ENCODE measurements at places on chromosomes 12 and 14. TPM values are rescaled to one million over a fixed set of nuclear protein-coding genes. Genes with fewer than 3 reads are reported as not detected.

DNA sequence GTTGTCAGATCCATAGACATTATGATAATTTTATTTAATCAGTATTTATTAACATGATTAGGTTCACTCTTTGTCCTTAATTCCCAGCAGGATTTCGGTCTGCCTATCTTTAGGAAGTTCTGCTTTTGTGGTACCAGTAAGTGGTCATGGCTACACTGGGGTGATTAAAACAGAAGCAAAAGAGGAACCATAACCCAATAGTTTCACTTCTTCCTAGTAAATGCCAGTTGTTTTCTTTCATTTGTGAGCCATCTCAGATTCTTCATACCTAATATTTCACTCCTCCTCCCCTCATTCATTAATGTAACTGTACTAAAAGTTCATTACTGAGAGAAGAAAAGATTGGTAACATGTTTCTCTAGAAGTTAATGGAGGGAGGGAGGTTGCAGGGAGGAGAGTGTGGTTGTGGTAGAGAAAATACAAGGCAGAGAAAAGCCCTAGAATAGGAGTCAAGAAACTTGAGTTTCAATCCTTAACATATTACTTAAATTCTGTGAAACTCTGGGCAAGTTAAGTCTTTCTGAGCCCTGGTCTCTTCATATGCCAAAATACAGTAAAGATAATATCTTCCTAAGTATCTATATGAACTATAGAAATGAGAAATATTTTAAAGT, 101.2 kb downstream of the PEBP1 start:
- no peak overlapping the region for H3K27ac ChIP-seq
- peaks cover 9% of the 10 kb centered on the region for H3K4me1 ChIP-seq
- no peak for DNase-seq
- peaks cover 11% of the 10 kb centered on the region for H3K36me3 ChIP-seq
- no peak overlapping the region for H3K4me3 ChIP-seq

DNA sequence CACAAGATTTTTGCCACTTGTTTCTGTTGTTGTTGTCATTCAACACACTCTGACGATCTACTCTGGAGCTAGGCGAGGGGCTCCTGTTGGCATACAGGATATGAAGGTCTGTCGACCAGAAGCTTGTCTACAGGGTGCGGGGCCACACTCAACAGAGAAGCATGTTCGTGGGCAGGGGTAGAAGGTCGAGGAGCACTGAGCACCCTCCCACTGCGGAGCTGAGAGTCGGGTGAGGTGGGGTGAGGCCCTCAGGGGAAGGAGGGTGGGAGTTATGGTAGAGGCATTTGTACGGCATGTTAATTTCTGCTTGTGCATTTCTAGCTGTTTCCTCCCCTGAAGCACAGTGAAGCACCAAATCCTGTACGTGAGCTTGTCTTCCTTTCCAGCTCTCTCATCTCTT, 115.1 kb downstream of the PRMT8 start:
- DNase-seq = no peak
- peaks cover 6% of the 10 kb centered on the region for H3K4me1 ChIP-seq
- no peaks in the 10 kb centered on the region for H3K36me3 ChIP-seq
- H3K27me3 ChIP-seq = peaks cover 6% of the 10 kb centered on the region
- H3K27ac ChIP-seq = no peak overlapping the region

- no peak for DNase-seq
- H3K27ac ChIP-seq = no peak overlapping the region
- H3K4me1 ChIP-seq = no peaks in the 10 kb centered on the region
These were observed 41.9 kb downstream of the CCDC177 start for GRCh38 chr14:69532561-69533340.

GRCh38 chr14:101797856-101798255, 36.3 kb downstream of the PPP2R5C start:
- no peak overlapping the region for H3K4me3 ChIP-seq
- no peaks in the 10 kb centered on the region for H3K27me3 ChIP-seq

- no peak for DNase-seq
- no peak overlapping the region for H3K4me3 ChIP-seq
- H3K36me3 ChIP-seq = no peaks in the 10 kb centered on the region
- no peaks in the 10 kb centered on the region for H3K27me3 ChIP-seq
- H3K4me1 ChIP-seq = peaks cover 8% of the 10 kb centered on the region
These were observed 64.4 kb downstream of the SERPINA3 start for GRCh38 chr14:94676495-94677185.

Gene ACTN1
- total RNA-seq = 444 TPM

Gene ANO4
- total RNA-seq = not detected

Gene RIMBP2
- total RNA-seq = not detected

GRCh38 chr12:130491421-130492357, 154.0 kb downstream of the PIWIL1 start:
- no peak for DNase-seq
- no peaks in the 10 kb centered on the region for H3K36me3 ChIP-seq
- H3K4me1 ChIP-seq = no peaks in the 10 kb centered on the region

- H3K4me1 ChIP-seq = peaks cover 48% of the 10 kb centered on the region
- H3K27me3 ChIP-seq = no peaks in the 10 kb centered on the region
- peak overlapping the region; percentile 86 for H3K27ac ChIP-seq
These were observed 126.6 kb downstream of the ZFP36L1 start for GRCh38 chr14:68666236-68666635.

Gene PRR4
- total RNA-seq = 2.7 TPM

DNA sequence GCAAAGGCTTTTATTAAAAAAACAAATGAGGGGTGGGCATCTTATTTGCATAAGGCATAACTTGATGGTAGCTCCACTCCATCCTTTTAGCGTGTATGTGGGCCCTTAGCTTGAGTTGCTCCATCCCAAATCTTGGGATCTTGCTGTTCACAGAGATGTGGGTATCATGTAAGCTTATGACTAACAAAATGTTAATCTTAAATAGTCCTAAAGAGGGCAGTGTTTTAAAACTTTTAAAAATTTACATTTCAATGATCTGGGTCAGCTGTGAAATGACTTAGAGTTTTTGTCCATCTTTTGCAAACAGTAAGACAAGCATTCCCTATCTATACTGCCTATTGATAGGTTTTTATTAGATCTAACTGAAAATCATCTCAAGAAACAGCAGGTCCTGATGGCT, 86.0 kb downstream of the SLCO1A2 start:
- H3K27me3 ChIP-seq = no peaks in the 10 kb centered on the region
- DNase-seq = peak; percentile 68
- no peak overlapping the region for H3K4me3 ChIP-seq
- H3K4me1 ChIP-seq = no peaks in the 10 kb centered on the region
- no peaks in the 10 kb centered on the region for H3K36me3 ChIP-seq

GRCh38 chr12:77189901-77190416, 124.6 kb upstream of the E2F7 start:
- H3K4me3 ChIP-seq = no peak overlapping the region
- H3K27me3 ChIP-seq = no peaks in the 10 kb centered on the region
- no peak for DNase-seq
- H3K4me1 ChIP-seq = peaks cover 21% of the 10 kb centered on the region
- H3K27ac ChIP-seq = peak overlapping the region; percentile 90
- H3K36me3 ChIP-seq = no peaks in the 10 kb centered on the region

GRCh38 chr12:16581416-16581815, 24.5 kb downstream of the LMO3 start:
- H3K27ac ChIP-seq = no peak overlapping the region
- H3K4me1 ChIP-seq = no peaks in the 10 kb centered on the region
- H3K27me3 ChIP-seq = no peaks in the 10 kb centered on the region
- no peaks in the 10 kb centered on the region for H3K36me3 ChIP-seq
- H3K4me3 ChIP-seq = no peak overlapping the region

- H3K4me1 ChIP-seq = peaks cover 39% of the 10 kb centered on the region
- peaks cover 10% of the 10 kb centered on the region for H3K36me3 ChIP-seq
- H3K27me3 ChIP-seq = no peaks in the 10 kb centered on the region
These were observed 4.8 kb upstream of the TNS2 start for GRCh38 chr12:53044896-53045695.

DNA sequence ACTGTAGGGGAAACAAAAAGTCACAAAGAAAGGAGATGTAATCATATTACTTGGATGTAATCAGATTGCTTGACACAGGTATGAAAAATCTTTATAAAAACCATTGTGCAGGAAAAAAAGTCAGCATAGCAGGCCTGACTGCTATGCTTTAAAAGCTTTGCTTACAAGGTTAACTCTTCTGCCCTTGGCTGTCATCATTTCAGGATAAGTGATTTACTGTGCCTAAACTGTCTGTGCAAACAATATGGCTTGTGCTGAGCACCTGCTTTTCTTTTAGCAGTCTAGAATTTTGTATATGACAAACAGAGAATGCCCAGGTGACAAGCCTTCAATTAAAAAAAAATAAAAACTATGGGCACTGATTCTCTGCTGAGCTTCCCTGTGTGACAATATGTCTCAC, 63.8 kb upstream of the PLEKHG7 start:
- no peaks in the 10 kb centered on the region for H3K4me1 ChIP-seq
- no peaks in the 10 kb centered on the region for H3K27me3 ChIP-seq
- no peak for DNase-seq
- H3K36me3 ChIP-seq = no peaks in the 10 kb centered on the region
- H3K4me3 ChIP-seq = no peak overlapping the region

Gene DHH
- total RNA-seq = not detected

GRCh38 chr14:60616461-60616959, 32.8 kb downstream of the SIX1 start:
- peak overlapping the region; percentile 61 for H3K4me3 ChIP-seq
- H3K27me3 ChIP-seq = no peaks in the 10 kb centered on the region
- H3K36me3 ChIP-seq = no peaks in the 10 kb centered on the region
- no peak for DNase-seq
- H3K27ac ChIP-seq = no peak overlapping the region

Gene LIN52
- total RNA-seq = 7.4 TPM

DNA sequence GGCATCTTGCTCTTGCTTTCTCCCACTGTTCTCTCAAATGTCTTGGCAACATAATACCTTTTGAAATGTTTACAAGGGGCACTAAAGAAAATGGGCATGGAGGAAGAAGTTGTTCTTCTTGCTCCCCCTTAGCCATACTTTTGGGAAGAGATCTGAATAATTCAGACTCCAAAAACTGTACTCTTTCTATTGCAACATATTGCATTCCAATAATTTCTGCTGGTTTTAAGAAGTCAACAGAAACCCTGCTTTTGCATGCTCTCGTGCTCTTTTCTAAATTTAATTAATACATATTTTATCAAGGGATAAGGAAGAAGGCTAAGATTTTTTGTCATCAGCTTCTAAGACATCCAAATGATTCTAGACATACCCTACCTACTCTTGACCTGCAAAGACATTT, 409.9 kb upstream of the SOX5 start:
- H3K36me3 ChIP-seq = no peaks in the 10 kb centered on the region
- no peak overlapping the region for H3K4me3 ChIP-seq
- DNase-seq = no peak
- no peak overlapping the region for H3K27ac ChIP-seq
- no peaks in the 10 kb centered on the region for H3K27me3 ChIP-seq

Gene SPIC
- total RNA-seq = not detected

Gene KRT4
- total RNA-seq = not detected

DNA sequence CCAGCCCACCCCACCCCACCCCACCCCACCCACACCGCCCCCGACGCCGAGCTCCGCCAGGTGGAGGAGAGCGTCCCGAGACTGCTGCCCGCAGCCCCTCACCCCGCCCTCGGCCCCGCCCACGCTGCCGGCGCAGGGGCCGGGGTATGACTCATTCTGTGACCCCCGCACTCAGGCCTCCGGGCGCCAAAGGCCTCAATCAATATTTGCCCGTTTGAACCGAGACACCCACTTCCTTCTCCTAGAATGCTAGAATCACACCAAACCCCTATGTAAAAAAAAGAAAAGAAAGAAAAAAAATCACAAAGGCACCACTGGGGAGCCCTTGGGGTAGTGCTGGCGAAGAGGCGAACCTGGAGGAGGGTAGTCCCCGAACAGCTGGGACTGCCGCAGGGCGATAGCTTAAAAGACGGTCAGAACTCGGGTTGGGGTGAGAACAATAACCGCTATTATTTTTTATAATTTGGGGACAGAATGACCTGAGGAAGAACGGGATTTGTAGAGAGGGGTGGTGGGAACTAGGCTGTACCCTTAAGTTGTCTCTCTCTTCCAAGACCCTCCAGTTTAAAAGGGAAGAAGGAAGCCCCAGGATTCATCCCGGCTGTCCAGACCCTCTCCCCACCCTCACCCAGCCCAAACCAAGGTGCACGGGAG, 894 bp downstream of the KRT8 start:
- DNase-seq = peak; percentile 89
- H3K27ac ChIP-seq = no peak overlapping the region
- H3K36me3 ChIP-seq = no peaks in the 10 kb centered on the region
- H3K4me1 ChIP-seq = peaks cover 14% of the 10 kb centered on the region
- H3K4me3 ChIP-seq = peak overlapping the region; percentile 50

DNA sequence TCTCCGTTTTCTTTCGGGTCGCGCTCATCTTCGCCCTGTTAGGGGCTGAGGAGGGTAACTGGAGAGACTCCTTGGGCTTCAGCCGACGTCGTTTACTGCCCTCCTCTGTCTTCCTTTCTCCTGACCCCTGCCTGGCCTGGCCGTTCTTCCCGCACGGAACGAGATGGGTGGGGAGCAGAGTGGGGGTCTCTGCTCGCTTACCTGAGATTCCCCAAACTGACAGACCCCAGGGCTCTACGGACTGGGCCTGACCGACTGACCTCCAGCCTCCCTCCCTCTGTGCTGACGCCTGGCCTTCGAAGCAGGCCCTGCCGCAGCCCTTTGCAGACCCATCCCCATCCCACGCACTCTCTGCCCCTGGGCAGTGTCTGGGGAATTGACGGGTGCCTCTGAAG, 439 bp downstream of the GOLGA5 start:
- H3K4me1 ChIP-seq = peaks cover 16% of the 10 kb centered on the region
- peaks cover 21% of the 10 kb centered on the region for H3K36me3 ChIP-seq
- H3K27me3 ChIP-seq = no peaks in the 10 kb centered on the region
- DNase-seq = no peak

GRCh38 chr12:107264667-107265066, 171.3 kb upstream of the CRY1 start:
- H3K4me3 ChIP-seq = no peak overlapping the region
- H3K27ac ChIP-seq = no peak overlapping the region
- H3K36me3 ChIP-seq = no peaks in the 10 kb centered on the region
- no peak for DNase-seq
- peaks cover 4% of the 10 kb centered on the region for H3K27me3 ChIP-seq

- H3K4me1 ChIP-seq = no peaks in the 10 kb centered on the region
- no peak overlapping the region for H3K27ac ChIP-seq
- no peaks in the 10 kb centered on the region for H3K27me3 ChIP-seq
- H3K36me3 ChIP-seq = no peaks in the 10 kb centered on the region
- no peak overlapping the region for H3K4me3 ChIP-seq
- no peak for DNase-seq
These were observed 1211.7 kb downstream of the TMEM121 start for GRCh38 chr14:106738075-106738474.

Gene ZNF385A
- total RNA-seq = 0.88 TPM

DNA sequence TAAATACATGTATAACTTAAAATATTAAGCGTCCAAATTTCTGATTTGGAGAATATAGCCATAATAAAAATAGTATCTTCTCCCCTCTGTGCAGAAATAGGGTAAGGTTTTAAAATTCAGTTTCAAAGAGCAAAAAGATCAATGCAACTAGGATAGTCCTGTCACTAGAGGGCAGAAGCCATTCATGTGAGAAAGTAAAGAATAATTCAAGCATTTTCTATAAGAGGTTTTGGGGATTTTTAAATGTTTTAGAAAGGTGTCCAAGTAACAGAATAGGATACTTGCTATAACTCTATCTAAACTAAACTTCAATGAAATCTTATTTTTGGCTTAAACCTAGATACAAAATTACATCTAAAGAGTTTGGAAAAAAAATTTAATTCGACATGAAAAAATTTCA, 50.3 kb downstream of the ADAMTS20 start:
- H3K4me3 ChIP-seq = no peak overlapping the region
- DNase-seq = no peak
- H3K4me1 ChIP-seq = no peaks in the 10 kb centered on the region
- no peaks in the 10 kb centered on the region for H3K27me3 ChIP-seq
- no peaks in the 10 kb centered on the region for H3K36me3 ChIP-seq

Gene MAGOHB
- 18.0 TPM for total RNA-seq
